ENCODE measurements at places on chromosomes 1 and 21. TPM values are rescaled to one million over a fixed set of nuclear protein-coding genes. Genes with fewer than 3 reads are reported as not detected.

The TMEM9 gene
- total RNA-seq = 31.5 TPM

- no peak for DNase-seq
Observed at GRCh38 chr1:172629638-172630037, 29.3 kb upstream of the FASLG start.

The NCAM2 gene
- total RNA-seq = 0.52 TPM

GRCh38 chr1:153341431-153341934 lies 7.2 kb downstream of the PGLYRP4 start:
- DNase-seq = no peak

The A3GALT2 gene
- total RNA-seq = not detected

DNA sequence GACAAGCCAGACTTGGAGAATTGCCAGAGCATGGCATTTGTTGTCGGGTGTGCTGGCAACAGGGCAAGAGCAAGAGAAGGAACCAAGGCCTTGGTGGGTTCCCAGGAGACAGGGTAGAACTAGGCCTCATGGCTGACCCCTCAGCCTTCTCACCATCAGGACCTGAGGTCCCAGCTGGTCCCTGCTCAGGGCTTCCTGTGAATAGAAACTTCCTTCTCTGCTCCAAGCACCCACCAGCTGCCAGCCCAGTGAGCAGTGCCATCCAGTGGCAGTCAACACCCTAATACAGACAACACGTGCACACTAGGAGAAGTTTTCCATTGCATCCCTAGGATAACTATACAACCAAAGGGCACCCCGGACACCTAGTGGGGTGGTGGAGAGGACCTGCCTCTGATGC lies 22.8 kb downstream of the S100A6 start:
- DNase-seq = no peak

GRCh38 chr1:46174448-46175231 lies at the start of gene TSPAN1:
TSS of gene TSPAN1 (plus strand) at chr1:46175087. CDS start at chr1:46181108, 6,021 bp downstream.
- no peak for DNase-seq

The HIPK1 gene
- total RNA-seq = 40.6 TPM

GRCh38 chr1:9284061-9284460 lies 8.6 kb upstream of the SPSB1 start:
- no peak for DNase-seq

DNA sequence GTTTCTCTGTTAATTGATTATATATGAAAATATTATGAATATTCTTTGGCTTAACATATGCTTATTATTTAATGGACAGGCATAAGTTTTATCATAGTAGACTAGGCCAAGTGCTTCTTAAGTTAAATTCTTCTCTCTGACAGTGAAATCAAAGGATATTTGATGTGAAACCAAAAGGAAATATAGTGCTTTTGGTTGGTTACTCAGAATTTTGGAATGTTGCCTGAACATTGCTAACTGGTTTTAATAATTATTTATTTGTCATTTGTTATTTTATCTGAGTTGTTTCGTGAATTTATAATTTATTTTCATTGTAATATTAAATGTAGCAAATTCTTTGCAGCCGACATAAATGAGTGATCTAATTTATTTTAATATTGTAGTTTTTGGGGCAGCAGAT lies 18.3 kb downstream of the HOOK1 start:
- no peak for DNase-seq
